ENCODE measurements at places on chromosomes 1 and 21.
A peak's percentile ranks its signal among the peaks of the same experiment; 100 is the strongest.

- DNase-seq: no peak
Measured at GRCh38 chr1:149966405-149966804, 29.7 kb upstream of the MTMR11 start.

DNA sequence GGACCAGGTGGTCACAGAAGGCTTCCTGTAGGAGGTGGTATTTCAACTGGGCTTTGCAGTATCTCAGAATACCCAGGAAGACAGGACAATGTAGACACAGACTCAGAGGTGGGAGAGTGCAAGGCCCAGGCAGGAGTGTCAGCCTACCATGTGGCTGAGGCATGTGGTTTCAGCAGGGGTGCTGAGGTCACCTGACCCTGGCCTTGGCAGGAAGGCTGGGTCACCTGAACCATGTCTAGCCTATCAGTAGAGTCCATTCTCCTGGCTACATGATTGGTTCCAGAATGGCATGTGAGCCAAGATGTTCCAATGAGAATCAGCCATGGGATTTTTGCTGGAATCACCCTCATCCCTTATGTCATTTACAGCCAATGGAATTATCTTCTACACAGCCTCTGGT is 169.4 kb downstream of the ACTL8 start:
- DNase-seq: no peak

GRCh38 chr1:156599811-156600210 is 1.5 kb downstream of the GPATCH4 start:
- DNase-seq: no peak

DNA sequence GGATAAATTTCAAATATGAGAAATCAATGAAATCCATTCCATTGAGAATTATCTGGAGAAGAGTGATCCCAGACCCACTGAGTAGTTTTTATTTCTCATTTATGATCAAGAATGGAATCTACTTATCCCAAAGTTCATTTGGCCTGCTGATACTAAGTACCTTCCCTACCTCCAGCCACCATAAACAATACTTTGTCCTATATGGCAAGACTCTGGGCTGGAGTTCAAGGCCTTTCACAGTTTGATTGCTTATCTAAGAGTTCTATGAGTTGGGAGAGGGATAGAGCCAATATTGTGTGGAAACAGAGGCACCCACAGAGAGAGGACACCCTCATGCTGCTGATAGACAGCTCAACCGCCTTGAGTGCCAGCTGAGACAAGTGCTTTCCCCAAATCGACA is 5.1 kb downstream of the PDZK1 start:
- no peak for DNase-seq

- DNase-seq: peak; percentile 63
Measured at GRCh38 chr1:106517224-106517623, 539.2 kb upstream of the PRMT6 start.
